Memory B cell (primary cell): ENCODE measurements at places on chromosomes 5 and 9.

DNA sequence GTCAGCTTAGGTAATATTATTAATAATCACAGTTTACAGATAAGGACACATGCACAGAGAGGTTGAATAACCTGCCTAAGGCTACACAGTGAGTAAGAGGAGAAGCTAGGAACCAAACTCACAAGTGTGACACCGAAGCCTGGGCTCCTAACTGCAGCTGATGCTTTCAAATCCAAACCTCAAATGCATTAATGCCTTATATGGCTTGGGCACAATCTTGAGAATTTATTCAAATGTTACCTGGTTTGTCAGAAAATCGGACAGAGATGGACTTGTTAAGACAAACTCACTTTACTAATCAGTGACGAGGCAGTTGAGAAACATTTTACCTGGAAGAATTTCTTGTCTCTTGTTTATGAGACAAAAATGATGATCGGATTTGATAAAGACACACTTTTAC lies 54.7 kb downstream of the DAP start:
- no peak for DNase-seq

- no peak for DNase-seq
Observed at GRCh38 chr9:30622561-30622960, 1761.9 kb upstream of the ACO1 start.

- DNase-seq, result no peak
Observed at GRCh38 chr5:169300468-169301385, at the start of gene SLIT3. Gene SLIT3, minus strand, starts transcription at chr5:169301139. Its CDS starts 430 bp downstream, at chr5:169300709.

- no peak for DNase-seq
Observed at GRCh38 chr9:83346655-83347420, 191.4 kb downstream of the FRMD3 start.

DNA sequence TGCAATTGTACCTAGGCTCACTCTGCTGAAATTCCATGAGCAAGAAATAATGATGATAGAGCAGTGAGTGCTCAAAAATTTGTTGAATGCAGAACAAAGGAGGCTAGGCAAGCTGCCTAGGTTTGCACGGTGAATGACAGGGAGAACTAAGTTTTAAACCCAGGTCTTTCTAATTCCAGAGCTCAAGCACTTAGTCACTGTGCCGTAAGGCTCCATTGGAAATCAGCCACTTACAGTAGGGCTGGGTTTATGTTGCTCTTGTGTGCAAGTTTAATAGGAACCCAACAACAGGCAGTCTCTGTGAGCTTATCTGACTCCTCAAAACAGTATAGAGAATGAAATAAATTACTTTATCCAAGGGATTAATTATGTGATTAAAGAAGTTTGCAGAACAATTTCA lies 147.0 kb downstream of the CSNK1G3 start:
- no peak for DNase-seq

GRCh38 chr9:109238655-109239054 lies 71.6 kb upstream of the FRRS1L start:
- DNase-seq, result no peak

GRCh38 chr9:130961511-130962300 lies 22.7 kb upstream of the FIBCD1 start:
- no peak for DNase-seq

DNA sequence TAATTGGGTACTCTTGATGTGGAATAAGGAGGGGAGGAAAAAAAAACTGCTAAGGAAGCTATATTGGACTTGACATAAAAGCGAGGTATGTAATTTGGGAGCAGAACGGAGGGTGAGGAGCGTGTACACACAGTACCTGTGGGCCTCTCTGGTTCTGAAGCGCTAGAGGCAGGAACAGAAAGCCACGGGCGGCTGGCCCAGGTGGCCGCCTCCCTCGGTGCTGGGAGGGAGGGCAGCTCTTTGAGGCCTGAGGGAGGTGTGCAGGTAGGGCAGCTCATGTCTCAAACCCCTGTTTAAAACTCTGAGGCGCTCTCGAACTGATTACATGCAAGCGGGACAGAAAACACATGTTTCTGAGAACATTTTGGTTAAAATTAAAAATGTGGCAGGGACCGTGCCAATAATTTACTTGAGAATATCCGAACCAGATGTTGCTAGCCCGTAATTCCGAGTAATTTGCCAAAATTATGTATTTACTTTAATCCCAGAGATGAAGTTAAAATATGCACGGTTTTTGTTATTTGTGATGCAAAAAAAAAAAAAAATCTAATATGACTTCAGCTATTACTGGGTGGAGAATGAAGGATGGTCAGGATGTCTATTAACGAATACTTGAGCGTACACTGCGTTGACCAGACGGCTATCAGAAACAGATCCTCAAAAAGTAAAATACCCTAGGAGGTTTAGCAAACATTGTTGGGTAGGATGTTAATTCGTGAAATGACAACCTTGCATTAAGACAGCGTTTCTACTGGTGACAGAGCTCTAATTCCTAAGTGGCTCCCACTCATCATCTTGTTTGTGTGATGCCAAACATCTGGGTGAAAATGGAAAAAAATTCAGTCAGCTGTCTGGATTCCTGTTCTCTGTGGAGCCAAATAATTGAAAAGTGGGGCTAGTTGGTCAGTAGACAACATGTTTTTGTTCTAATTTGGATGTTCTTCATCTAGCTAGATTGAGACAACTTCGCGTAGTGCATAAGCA lies 24.4 kb upstream of the STC2 start:
- no peak for DNase-seq

- no peak for DNase-seq
Observed at GRCh38 chr5:102290004-102290403, 6.1 kb downstream of the SLCO4C1 start.

GRCh38 chr5:55547781-55548180 lies 13.0 kb upstream of the PLPP1 start:
- DNase-seq, result no peak

- no peak for DNase-seq
Observed at GRCh38 chr5:1656271-1656975, 132.7 kb upstream of the LPCAT1 start.

DNA sequence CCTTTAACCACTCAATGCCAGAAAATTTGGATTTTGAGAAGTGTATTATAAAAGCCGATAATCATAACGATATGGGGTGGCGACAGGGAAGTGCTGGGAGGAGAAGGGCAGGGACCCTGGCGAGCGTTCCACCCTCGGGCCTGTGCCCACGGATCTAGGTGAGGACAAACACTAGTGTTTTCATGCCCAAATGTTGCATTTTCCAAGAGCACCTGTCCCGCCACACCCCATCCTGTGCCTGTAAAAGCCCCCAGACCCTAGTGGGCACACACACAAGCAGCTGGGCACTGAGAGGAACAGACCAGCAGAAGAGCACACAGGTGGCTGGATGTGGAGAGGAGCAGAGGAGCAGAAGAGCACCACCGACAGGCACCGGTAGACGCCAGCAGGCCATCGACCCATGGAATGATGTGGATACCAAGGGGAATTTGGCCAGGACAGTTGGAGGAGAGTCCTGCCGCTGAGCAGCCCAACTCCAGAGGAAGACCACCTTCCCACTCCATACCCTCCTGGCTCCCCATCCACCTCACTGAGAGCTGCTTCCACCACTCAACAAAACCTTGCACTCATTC lies 315.0 kb downstream of the EDIL3 start:
- DNase-seq, result no peak

DNA sequence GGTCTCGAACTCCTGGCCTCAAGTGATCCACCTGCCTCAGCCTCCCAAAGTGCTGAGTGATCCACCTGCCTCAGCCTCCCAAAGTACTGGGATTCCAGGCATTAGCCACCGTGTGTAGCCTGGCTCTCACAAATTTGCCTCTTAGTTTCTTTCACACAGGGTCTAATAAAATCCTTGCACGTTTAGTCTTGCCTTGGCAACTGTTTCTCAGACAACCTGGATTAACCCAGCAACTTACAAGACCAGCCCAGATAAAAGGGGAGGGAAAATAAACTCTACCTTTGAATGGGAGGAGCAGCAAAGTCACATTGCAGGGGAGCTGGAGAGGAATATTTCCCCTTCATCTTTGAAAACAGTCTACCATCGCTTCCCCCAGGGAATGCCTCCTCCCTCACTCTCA lies 29.3 kb upstream of the GNA14 start:
- DNase-seq, result no peak

DNA sequence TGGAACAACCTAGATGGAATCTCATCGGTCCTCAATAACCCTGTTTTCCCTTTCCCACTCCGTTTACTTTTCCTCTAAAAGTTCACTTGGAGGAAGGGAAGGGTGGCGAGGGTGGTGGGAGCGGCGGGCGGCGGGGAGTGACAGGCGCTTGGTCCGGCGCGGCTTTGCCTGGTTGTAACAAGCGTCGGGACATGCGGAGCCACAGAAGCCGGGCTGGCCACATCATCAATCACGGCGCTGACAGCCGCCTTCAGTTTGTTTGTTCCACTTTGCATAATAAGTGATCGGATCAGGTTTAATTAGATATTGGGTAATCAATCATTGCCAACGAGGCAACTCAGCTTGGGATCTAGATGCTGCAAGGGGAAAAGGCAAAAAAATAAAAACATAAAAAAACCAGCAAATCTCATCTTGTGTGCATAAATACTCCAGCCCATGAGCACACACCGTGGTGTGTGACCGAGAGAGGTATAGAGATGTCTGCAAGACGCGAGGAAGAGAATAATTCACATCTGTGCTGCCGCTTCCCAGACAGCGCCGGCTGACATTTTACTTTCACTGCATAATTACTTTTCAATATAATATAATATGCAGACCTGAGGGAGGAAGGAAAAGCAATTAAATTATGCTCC lies 396.2 kb upstream of the IRX4 start:
- no peak for DNase-seq

GRCh38 chr9:13268469-13268868 lies 11.0 kb downstream of the MPDZ start:
- DNase-seq, result no peak

DNA sequence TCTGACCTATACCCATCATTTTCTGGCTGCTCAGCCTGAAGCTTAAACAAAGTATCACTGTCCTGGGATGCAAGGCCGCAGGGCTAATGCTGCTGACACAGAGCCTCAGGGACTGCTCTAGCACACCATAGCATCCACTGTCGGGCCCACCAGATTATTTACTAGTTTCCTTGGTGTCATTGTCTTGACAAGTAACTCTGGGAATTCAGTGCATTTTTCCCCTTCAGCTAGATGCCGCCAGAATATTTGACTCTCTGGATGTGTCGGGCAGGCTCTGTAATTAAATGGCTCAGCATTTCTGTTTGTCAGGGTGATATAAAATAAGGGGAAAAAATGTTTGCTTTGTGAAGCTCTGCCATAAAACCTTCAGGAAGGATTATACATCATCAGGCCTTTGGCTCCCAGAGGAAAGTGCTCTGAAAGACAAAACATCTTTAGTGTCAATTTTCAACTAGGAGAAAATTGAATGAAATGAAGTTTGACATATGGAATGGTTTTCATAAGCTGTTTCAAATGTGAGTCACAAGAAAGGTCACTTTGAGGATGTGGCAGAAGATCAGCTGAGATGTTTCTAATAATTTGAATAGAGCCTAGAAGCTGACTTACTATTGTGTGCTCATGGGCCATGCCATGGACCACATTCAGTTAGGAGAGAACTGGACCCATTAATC lies 350.1 kb downstream of the TMEM232 start:
- no peak for DNase-seq

- DNase-seq, result no peak
Observed at GRCh38 chr5:171617817-171618591, 167.6 kb upstream of the SMIM23 start.

GRCh38 chr5:125575891-125576505 lies 829.6 kb upstream of the ZNF608 start:
- no peak for DNase-seq

DNA sequence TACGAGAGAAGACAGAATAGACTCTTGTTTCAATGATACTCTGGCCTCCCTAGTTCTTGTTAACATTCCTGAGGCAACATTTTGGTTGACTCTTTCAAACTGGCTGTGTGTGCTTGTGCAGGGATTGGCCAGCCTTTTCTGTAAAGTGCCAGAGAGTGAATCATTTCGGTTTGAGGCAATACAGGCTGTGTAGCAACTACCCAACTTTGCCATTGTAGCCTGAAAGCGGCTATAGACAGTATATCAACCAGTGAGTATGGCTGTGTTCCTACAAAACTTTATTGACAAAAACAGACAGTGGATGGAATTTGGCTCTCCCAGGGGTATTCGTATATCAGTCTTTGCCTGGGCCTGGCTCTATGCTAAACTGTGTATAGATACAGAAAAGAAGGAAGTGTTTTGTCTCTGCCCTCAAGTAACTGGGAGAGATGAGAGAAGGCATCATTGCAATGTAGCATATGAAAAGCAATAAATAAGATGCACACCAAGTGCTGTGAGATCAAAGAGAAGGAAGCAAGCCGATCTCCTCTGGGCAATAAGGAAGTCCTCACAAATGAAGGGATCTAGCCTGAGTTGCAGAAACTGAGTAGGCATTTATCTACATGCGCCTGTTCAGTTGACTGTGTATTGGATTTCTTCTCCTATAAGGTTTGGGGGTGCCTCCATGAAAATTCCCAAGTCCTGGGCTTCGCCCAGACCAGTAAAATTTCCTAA lies 568.0 kb upstream of the KLF4 start:
- DNase-seq, result no peak

DNA sequence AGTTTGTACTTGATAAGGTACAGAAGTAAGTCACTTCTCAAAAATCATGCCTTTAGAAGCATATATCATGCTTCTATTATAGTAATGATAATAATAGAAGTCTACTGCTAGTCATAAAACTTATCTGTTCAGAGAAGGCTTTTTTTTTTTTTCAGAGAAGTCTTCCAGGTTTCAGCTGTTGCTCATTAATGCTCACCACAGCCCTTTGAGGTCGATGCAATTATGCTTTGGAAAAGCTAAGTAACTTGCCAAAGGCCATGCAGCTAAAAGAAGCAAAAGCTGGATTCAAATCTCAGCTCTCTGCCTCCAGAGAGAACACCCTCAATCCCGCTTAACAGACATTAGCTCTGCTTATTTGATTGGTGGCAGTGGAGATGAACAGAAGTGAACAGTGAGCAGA lies 150.8 kb downstream of the DOCK8 start:
- DNase-seq, result no peak

DNA sequence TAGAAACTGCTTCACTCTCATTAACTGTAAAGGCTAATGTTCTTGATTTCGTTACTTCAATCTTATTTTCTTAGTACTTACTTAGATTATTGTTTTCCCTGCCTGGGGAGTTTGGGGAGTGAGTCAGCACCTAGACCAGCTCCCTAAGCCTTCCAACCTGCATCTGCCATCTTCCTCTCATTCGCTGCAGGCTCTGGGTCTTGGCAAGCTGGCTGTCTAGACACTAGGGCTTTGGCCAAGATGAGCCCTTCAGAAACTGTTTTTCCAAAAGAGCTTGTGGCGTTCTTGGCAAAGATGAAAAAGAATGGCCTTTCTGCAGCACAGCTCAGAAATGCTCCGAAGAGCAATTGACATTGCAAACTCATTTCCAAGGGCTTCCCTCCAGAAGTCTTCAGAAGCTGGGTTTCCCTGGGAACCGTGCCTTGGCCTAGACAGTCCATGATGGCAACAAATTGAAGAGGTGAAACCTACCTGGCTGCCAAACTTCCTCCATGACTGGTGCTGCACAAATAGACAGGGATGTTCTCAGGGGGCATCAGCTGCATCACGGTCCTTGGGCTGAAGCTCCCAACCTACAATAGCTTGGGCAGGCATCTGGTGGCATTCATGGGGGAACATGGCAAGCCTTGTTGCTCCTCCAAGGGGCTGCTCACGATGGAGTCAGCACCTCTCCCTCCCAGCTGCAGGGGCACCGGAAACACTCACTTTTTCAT lies 76.6 kb downstream of the NSUN2 start:
- no peak for DNase-seq
